ENCODE measurements at places on chromosomes 6 and 20.

- peak; percentile 86 for DNase-seq
Observed at GRCh38 chr6:37699138-37699766, 1.6 kb upstream of the MDGA1 start.

- peak; percentile 79 for DNase-seq
Observed at GRCh38 chr6:37210313-37210968, 40.5 kb downstream of the PIM1 start.

- DNase-seq: no peak
Observed at GRCh38 chr6:140101367-140101766, 726.9 kb upstream of the CITED2 start.

DNA sequence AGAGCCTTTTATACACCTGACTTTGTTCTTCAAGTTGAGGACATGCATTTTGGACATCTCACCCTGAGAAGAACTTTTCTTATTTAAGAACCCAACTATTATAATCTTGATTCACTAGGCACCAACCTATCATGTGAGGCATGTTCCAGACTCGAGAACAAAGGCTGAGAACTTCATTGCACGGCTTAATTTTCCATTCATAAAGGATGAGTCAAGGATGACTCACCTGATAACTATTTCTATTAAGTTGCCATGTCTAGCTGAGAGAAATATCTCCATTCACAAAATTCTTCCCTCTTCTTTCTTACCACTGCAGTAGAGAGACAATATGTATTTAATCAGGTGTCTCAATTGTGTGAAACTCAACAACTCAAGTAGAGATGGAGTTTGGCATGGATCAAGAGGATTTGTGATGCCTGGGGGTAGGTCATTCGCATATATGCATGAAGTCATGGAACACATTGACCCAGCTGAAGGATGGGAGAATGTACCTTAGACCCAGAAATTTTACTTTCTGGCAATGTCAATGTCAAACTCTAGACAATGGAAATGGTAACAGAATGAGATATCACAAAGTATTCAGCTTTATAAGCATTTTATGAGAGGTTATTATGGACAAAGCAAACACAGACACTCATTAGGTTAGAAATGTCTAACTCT is 208.7 kb upstream of the PRND start:
- DNase-seq: no peak

GRCh38 chr6:119077643-119078375 is 655 bp downstream of the FAM184A start:
- DNase-seq: peak; percentile 54

DNA sequence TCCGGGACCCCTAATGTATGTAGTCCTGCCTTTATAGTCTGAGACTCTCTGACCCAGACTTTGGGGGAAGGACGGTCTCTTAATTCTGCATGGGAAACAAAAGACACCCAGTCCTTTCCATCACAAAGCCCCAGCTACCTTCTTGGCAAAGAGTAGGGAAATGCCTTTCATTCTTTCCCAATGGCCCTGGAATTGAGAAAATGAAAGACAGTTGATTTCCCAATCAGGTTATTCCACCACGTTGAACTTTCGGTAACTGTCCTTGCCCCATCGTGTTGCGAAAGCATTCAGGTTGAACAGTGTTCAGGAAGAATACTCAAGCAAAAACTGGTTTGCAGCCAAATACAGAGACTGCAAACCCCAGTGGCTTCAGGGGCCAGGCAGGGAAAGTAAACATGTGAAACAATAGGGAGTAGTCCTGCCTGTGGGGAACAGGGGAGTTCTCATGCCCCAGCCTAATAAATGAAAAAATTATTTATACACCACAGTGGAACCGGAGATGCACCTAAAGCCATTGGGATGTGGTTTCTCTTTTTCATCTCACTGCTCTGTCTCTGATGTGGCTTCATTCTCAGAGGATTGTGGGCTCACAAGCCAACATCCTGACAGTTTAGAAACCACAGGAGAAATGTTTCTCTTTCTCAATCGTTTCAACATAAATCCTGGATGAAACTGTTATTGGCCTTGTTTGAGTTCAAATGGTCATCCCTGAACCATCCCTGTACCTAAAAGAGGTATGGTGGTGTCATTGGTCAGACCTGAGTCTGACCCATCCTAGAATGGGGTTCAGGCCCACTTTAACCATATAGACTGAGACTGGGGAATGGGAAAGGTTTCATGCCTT is 44.2 kb upstream of the SLC9A8 start:
- no peak for DNase-seq

GRCh38 chr6:15387118-15387517 is 141.2 kb downstream of the JARID2 start:
- DNase-seq: no peak
